ENCODE measurements at places on chromosomes 7 and 10.

DNA sequence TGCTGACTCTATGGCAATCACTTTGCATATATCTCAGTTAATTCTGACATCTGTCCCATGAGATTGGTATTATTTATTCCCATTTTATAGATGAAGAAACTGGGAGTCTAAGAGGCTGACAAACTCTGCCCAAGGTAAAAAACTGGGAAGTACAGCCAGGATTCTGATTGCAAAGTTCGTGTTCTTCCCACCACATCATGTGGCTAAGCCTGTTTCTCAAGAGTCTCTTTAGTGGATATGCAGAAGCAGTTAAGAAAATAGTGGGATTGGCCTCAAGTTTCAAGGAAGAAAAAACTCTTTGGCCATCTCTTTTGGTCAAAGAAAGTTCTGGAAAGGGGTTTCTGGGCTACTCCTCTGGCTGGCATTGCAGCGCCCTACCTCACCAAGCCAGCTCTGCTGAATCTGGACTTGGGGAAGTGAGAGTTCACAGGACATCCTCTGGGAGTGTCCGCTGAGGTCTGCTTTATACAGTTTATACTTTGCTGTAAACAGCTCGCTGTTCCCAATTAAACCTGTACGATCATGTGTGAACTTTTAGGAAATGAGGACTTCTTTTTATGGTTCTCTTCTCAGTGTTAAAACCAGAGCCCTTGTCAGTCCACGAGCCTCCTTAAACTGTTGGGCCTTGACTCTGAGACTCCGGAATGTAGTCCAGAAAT, 12.2 kb upstream of the BMPR1A start:
- no peak for DNase-seq

GRCh38 chr10:44807451-44807850, 103.7 kb upstream of the TMEM72 start:
- no peak for DNase-seq

GRCh38 chr10:62054830-62055229, 153.3 kb downstream of the ARID5B start:
- no peak for DNase-seq

DNA sequence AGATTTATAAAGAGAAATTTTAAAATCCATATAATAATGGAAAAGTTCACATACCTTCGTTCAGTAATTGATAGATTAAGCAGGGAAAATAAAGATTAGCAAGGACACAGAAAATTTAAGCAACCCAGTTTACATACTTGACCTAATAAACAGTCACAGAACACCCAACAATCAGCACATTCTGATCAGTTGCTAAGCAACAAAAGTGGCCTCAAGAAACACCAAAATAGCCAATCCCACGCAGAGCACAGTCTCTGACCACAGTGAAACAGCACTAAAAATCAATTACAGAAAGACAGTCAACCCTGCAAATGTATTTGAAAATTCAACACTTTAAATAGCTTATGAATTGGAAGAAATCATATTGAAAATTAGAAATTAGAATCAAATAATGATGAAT, 39.3 kb upstream of the DRGX start:
- no peak for DNase-seq

- DNase-seq = no peak
Measured at GRCh38 chr10:571688-572451, 117.6 kb downstream of the DIP2C start.
